ENCODE measurements at places on chromosomes 11 and 22.

GRCh38 chr11:112631333-112631732 lies 329.9 kb upstream of the NCAM1 start:
- DNase-seq: no peak

- no peak for DNase-seq
These were observed 12.4 kb downstream of the UCP2 start for GRCh38 chr11:73969991-73970800.

DNA sequence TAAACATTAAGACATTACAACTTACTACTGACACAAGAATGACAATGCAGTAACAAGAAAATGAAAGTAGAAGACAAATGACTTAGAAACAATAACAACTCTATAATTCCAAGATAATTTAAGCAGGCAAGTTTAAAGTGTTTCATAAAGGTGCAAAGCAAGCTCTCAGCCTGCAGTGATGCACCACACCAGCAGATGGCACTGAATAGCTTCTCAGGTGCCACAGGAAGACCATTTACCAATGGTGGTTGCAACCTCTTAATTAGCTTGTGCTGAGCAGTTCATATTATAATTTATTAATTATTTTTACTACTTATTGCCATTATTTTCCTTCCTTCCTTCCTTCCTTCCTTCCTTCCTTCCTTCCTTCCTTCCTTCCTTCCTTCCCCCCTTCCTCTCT lies 60.6 kb downstream of the NXPE2 start:
- DNase-seq: no peak

- DNase-seq: no peak
These were observed 520.4 kb upstream of the LUZP2 start for GRCh38 chr11:23976426-23976825.

- DNase-seq: no peak
These were observed 121.5 kb downstream of the CEP164 start for GRCh38 chr11:117449111-117449693.

GRCh38 chr22:16586170-16586569 lies 6.4 kb downstream of the CCT8L2 start:
- no peak for DNase-seq

All from HS-5 (cell line).